ENCODE measurements at places on chromosomes 12 and 14.

GRCh38 chr12:124039276-124039675, 66.3 kb downstream of the ZNF664 start:
- DNase-seq = no peak

- DNase-seq = no peak
Measured at GRCh38 chr14:54895683-54896082, 6.9 kb downstream of the GCH1 start.

- no peak for DNase-seq
Measured at GRCh38 chr12:30440826-30441602, 254.7 kb downstream of the IPO8 start.

DNA sequence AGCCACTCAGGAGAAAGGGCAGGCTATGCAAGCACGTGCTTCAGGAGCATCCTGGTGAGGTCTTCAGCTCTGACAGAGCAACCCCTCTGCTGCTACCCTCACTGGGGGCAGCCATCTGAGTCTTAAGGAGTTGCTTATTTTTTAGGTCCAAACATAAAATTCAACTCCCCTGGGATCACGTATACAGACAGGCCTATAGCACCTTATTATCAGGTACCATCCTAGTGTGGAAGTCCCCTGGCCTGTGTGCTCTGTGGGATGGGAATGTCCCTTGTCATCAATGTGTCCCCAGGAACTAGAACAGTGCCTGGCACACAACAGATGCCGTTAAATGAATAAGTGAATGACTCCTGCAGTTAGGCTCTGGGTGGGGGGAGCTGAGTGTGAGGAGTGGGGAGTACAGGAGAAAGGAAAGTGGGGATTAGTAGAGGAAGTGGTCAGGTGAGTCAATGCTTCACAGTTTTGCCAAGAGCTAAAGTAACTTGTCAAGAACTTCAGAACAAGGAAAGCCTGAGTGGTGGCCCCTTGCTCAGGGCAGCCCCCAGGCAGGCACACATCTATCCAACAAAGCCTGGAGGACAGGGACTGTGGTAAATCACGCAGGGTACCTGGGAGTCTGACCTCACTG, 33.5 kb downstream of the DAD1 start:
- DNase-seq = peak; percentile 70

GRCh38 chr12:32205731-32206130, 99.1 kb downstream of the BICD1 start:
- DNase-seq = no peak

DNA sequence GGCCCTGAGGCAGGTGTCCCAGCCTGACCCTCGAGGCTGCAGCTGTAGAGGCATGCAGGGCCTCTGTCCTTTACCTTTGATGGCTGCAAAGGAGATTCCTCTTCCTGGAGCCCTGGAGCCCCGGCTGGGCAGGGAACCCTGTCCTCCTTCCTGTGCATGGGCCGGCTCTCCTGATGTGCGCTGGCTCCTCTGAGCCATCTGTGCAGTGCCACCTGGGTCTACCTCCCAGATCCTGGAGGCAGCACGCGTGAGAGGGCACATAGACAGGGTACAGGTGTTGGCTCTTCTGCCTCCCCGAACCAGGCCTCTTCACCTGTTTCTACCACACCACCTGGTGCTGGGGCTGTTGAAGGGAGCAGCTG, 115.1 kb downstream of the BEGAIN start:
- DNase-seq = no peak

GRCh38 chr14:104665657-104666522, 23.5 kb upstream of the INF2 start:
- DNase-seq = peak; percentile 37

- DNase-seq = no peak
Measured at GRCh38 chr12:26028953-26029735, 70.7 kb downstream of the RASSF8 start.

GRCh38 chr12:52331833-52332232, 10.6 kb upstream of the KRT83 start:
- DNase-seq = no peak

DNA sequence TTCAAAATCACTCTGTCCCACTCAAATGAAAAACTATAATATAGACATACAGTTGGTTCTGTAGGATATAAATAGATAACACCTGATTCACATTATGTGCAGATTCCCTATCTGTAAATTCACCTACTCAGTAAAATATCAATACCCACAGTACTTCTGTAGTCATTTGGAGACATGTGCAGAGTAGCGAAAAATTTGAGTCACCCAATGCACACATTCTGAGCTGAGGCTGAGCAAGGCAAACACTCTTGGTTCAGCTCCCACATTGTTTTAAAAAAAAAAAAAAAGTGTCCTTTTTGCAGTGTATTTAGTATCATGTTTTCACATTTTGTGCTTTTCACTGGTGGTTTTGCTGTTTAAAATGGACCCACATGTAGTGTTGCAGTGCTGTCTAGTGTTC, 27.3 kb upstream of the BBS10 start:
- no peak for DNase-seq

GRCh38 chr12:101619858-101620761, 25.3 kb downstream of the MYBPC1 start:
- DNase-seq = no peak

DNA sequence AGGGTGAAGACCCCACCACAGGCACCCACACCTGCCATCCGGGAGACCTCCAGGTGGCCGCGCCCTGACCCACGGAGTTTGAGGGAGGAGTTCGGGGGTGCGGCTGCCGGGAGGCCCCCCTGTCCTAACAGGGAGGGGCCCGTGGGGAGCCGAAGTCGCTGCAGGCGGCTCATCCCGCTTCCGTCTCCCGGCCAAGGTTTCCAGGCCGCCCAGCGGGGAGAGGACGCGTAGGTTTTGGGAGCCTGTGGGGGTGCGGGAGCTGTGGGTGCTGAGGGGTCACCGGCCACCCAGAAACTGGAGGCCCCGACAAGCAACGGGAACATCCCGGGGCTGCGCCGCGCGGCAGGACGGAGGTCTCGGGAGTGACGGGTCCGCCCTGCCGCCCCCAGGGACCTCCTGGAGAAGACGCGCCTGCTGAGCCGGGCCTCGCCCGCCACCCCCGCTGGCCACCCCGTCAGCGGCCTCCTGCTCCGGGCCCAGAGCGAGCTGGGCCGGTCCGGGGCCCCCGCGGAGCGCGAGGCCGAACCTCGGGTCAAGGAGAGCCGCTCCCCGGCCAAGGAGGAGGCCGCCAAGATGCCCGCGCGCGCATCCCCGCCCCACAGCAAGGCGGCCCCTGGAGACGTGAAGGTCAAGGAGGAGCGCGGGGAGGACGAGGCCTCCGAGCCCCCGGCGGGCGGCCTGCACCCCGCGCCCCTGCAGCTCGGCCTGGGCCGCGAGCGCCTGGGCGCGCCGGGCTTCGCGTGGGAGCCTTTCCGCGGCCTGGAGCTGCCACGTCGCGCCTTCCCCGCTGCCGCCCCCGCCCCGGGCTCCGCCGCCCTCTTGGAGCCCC, 27.6 kb downstream of the LRCOL1 start:
- DNase-seq = no peak

- DNase-seq = no peak
Measured at GRCh38 chr12:9940375-9940774, 8.2 kb upstream of the CLEC2A start.

GRCh38 chr12:90679674-90680073, 275.3 kb downstream of the CCER1 start:
- DNase-seq = no peak

- DNase-seq = no peak
Measured at GRCh38 chr12:97757481-97758193, 295.0 kb downstream of the RMST start.

- no peak for DNase-seq
Measured at GRCh38 chr12:128754275-128754674, 69.5 kb downstream of the SLC15A4 start.

DNA sequence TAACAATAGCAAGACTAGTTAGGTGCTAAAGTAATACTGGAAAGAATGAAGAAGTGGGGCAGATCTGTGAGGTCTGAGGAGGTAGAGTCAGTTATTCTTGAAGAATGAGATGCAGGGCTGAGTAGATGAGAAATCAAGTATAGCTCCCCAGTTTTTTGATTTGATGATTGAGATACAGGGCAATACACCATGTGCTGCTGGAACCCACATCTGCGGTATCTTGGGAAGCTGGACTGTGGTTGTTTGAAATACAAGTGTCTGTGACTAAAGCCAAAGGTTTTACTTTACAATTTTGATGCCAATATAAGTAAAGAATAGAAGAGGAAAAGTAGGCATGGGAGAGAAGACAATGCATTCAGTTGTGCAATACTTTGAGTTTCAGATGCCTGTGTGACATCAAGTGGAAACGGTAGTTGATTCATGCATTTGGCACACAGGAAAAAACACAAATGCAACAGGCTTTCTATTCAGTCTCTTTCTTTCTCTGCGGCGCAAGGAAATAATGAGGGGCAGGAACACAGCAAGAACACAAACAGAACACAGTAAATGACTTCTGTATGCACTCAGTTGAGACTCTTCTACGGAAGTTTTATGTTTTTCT, 190.2 kb upstream of the SLC38A2 start:
- DNase-seq = no peak

- no peak for DNase-seq
Measured at GRCh38 chr12:94012590-94012989, 135.8 kb upstream of the PLXNC1 start.

DNA sequence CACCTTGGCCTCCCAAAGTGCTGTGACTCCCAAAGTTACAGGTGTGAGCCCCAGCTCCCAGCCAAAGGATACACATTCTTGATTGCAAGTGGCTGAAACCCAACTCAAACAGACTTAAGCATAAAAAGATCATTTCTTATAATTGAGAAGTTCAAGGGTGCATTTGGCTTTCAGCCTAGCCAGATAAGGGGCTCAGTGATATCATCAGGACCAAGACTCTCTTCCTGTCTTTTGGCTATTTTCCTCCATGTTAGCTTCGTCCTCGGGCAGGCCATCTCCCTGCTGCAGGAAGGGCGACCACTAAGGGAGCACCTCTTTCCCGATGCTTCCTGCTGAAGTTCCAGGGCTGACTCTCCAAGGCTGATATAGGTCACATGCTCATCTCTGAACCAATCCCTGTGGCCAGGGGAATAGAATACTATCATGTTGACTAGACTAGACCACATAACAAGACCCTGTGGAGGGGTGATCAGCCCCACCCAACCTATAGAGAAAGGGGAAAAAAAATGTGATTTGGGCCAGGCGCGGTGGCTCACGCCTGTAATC, 9.8 kb upstream of the KRT8 start:
- DNase-seq = no peak

DNA sequence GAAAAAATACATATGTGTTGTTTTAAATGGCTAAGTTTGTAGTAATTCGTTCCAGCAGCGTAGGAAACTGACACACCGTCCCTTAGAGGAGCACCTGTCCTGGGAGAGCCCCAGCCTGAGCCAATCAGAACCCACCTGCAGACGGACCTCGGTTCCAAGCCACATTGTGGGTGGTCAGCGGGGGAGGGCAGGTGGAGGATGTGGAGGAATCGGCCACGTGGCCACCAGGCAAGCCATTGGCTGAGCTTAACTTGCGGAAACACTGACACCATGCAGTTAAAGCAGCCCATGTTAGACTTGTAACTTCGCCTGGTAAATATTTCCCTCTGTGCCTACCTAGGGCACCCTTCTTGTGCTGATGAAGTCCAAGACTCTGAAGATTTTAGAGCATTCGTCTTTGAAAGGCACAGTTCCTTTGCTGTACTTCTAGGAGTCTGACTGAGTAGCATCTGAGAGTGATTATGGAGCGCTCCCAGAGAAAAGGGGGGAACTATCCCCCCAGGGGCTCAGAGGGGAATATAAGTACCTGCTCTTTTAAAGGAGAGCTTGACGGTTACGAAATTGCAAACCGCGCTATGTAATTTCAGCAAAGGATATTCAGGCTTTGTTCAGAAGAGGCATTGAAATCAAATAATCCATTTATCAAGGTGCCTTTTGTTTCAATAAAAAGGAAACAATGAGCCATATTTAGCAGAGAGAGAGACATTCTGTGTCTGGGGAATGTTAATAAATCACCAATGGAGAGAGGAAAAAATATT, 135.7 kb downstream of the TMEM132C start:
- DNase-seq = no peak

DNA sequence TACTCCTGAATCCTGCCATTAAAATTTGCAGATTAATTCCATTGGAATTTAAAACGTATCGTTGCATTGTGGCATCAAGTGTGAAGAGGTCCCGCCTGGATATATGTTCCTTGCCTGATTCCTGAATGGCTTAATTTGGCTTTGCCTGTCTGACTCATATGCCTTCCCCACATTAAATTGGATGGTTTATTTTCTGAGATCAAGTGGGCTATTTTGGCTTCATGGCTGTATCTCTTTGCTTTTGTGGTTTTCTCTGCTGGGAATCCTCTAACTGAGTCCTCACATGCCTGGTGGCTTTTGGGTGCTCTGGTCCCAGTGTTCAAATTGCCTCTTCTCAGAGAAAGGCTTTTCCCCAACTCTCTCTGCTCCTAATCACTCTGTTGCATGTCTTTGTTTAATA, 127.9 kb upstream of the DYRK2 start:
- no peak for DNase-seq

GRCh38 chr12:110149086-110149660, 25.0 kb downstream of the IFT81 start:
- no peak for DNase-seq

- DNase-seq = peak; percentile 64
Measured at GRCh38 chr14:54902521-54903420, at the start of gene GCH1. Gene GCH1, minus strand, starts transcription at chr14:54902826. Its CDS starts 163 bp downstream, at chr14:54902663.

DNA sequence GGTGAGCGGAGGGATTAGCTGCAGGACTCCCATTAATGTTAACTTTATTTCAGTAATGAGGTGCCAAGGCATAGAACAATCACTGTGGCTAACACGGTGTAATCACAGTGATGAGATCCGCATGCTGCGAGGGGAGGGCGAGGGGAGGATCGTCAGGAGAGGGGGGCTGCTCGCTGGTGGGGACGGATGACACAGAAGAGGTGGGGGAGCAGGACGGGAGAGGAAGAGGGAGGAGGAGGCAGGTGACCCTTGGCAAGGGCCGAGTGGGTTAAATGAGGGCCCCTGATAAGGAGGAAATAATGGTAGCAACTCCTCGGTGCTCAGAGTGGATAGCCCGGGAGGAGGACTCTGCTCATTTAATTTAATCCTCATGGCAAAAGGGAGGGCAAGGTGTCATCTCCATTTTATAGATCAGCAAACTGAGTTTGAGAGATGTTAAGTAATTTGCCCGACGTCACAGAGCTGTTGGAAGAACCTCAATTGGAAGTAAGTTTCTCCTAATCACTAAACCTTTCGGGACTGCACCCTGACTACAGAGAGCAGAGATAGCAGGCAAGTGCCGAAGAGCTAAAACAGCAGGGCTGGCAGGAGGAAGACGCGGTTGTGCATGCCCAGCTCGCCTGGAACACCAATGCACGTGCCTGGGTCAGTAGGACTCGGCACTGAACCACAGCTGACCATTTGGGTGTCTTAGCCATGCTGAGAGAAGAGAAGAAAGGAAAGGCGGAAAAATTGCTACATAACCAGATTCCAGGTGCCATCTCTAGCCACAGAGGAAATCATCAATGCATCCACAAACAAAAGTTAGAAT, 43.0 kb downstream of the SPRING1 start:
- DNase-seq = no peak
